Activated naive CD4-positive, alpha-beta T cell treated with anti-CD3 and anti-CD28 coated beads, Interleukin-2, amount 50 U/mL, for 16 hours (primary cell): ENCODE measurements at places on chromosomes 5 and 9.

GRCh38 chr9:95749493-95749892 is 126.0 kb upstream of the ERCC6L2 start:
- no peak for DNase-seq

DNA sequence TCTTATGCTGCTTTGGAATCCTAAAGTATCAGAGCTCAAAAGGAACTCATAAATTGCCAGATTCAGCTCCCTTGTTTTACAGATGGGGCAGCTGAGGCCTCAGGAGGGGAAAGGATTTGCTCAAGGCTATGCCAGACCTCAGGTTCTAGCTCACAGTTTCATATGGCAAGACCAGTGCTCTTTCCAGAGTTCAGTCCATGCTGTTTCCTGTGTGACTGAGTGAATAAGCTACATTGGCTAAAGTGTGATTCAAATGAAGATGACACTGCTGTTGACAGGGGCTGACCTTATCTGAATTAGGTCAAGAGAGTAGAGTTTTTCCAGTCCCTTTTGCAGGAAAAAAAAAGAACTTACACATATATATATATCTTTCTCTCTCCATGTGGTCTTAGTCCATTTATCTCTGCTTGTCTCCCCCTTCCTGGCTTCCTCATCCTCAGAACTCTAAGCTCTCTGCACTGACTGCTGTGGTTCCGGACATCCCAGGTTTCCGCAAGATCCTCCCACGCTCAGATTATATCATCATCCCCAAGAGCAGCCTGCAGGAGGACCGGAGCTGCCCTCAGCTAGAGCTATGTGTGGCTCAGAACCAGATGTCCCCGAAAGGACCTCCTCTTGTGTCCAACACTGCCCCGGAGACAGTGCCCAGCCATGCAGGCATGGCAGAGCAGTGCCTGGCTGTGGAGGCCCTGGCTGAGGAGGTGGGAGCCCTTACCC is 9.3 kb downstream of the HMGXB3 start:
- DNase-seq: no peak

GRCh38 chr5:130198927-130199326 is 294.7 kb downstream of the CHSY3 start:
- no peak for DNase-seq

GRCh38 chr5:107700481-107700880 is 29.7 kb upstream of the EFNA5 start:
- no peak for DNase-seq

DNA sequence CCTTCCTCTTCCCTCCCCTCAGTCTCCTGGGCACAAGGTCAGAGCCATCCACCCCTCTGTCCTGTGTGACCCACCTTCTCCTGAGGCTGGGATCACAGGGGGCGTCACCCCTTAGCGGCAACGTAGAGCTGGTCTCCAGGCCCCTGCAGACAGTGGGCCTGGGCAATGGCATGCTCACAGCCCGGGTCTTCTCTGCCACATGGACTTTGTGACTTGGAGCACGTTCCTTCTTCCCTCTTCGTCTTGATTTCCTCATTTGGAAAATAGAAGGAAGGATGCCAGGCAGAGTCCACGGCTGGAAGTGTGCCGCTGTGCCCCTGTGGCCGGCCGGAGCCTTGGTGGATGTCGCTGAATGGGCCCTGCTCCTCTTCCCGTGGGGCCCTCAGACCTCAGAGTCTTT is 10.0 kb downstream of the RXRA start:
- DNase-seq: no peak

DNA sequence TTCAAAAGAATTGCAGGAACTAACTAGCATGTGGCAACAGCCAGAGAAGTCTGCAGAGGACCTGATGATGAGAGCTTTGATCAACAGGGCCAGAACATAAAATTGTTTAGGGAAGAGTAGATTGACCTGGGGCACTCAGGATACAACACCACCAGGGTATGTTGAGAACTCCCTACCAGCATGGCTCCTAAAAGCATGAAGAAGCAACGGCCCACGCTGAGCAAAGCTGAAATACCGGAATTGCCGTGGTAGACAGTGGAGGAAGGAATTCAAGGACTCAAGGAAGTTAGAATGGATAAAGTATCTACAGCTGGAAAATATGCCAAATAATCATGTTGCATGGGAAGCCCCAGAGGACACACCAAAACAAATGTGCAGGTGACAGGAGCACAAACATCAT is 31.6 kb downstream of the DROSHA start:
- DNase-seq: no peak

DNA sequence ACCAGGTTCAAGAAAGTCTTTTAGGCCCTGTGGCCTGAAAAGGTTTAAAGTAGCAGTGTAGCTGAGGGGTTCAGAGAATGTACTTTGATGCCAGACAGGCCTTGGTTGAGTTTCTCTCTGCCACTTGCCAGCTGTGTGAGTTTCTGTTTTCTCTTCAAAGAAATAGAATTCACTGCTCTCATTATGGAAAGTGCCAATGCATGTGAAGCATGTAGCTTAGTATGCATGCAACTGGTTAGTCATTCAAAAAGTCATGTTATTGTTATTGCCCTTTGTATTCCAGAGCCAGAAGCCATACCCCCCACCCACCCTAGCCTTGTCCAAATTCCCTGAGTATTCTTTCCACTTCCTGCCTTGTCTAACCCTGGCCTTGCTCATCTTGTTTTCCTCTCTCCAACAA is 101.7 kb downstream of the ADRB2 start:
- no peak for DNase-seq

DNA sequence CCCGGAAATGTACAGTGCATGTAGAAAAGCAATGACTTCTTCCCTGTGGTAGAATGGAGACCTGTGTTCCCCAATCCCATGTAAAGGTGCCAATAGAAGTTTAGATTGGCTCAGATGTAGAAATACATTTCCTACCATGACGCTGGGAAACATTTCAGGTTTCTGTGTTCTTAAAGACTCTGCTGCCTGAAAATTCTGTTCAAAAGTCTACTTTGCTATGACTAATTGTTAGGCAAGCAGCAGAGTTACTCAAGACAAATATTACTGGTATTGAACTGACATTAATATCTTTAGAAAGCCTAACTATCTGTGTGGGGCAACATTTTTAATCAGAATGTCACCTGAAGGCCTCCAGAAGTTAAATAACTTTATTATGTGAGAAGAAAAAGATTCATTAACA is 75.5 kb upstream of the ELL2 start:
- no peak for DNase-seq

GRCh38 chr5:91362935-91363334 is 20.2 kb downstream of the ARRDC3 start:
- no peak for DNase-seq

DNA sequence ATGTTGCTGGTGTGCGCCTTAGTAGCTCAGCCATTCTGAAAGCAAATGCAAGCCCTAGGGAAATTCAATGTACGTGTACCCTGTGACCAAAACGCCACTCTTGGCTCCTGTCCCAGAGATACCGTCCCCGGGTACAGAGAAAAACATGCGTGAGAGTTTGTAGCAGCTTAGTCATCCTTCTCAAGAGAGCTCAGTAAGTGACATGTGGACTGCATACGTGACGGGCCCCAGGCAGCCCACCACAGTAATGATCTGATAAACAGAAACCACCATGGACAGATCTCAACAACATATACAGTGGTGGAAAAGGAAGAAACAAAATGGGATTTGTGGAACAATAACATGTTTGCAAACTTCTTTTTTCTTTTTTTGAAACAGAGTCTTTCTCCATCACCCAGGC is 45.1 kb downstream of the S1PR3 start:
- DNase-seq: no peak

DNA sequence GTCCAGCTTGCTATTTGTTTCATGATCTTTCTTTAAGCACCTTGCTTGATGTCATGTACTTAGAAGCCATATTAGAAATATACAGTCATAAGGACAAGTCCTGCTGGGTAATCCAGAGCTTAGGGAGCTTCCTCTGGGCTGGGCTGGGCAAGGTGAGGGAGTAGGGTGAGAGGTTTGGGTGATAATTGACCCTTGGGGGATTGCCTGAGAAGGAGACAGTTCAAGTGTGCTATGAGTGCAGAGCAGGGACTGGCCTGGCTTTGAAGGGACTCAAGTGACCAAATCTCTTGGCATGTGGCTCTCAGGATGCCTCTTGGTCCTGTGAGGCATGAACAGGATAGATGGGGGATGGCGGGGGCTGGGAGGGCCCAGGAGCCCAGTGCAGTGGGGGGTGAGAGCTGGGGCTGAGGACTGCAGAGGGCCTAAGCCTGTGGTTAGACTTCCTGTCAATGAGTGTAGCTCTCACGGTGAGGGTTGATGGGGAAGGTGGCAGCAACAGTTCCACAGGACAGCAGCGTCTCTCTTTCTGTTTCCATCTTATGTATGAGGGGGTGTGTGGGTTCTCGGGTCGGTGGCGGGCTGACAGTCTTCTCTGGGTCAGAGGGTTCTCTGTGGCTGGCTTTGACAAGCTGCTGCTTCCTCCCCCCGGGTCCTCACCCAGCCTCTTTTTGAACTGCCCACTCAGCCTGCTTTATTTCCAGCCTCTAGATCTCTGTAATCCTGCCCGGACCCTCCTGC is 53.5 kb downstream of the RGS3 start:
- peak; percentile 58 for DNase-seq

GRCh38 chr5:10632110-10632761 is 68.4 kb downstream of the ANKRD33B start:
- no peak for DNase-seq

- no peak for DNase-seq
Observed at GRCh38 chr9:73133921-73134407, 17.7 kb upstream of the ANXA1 start.

DNA sequence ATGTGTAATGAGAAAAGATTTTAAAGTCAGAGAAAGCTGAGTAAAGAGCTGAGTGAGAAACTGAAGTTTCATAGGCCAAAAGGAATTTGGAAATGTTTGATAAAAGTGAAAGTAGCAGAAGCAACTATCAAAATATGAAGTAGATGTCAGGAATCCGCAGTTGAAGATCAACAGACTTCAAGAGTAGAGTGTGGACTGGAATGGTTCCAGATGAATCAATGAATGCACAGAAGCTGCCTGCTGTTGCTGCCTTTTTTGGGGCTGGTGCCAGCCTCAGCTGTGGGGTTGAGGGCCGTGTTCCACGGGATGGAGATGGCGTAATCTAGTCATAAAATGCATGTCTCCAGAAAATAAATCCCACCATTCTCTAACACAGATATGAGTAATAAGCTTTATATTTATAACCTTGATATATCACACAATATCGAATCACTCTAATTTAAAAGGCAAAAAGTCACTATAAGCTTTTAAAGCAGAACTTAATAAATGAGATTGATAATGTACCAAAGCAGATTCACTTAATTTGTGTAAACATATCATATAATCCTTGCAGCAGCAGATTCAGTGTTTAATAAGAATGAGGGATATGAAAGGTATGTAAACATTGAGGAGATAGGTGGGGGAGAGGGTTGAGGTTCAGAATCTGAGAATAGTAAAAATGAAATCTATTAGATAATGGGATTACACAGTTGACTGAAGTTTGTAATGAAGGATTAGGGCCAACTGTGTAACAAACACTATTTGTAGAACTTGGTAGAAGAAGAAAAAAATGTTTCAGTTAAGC is 652.3 kb upstream of the FTMT start:
- no peak for DNase-seq

GRCh38 chr5:138725818-138726416 is 27.3 kb upstream of the CTNNA1 start:
- no peak for DNase-seq

DNA sequence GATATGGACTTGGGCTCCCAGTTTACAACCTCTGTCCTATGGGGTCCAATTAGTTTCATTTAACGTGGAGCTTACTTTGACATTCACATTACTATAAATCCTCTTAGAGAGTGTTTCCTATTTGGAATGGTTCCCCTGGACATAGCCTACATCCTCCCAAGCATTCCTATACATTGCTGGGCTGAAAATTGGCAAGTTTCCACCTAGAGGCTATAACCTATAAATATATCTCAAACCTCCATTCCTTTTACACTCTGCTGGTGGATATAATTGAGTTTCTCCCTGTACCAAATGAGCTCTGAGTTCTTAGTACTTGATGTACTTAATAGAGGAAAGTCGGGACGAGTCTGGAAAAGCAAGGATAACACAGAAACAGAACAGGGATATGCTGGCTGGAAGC is 172.8 kb downstream of the ASTN2 start:
- no peak for DNase-seq

- DNase-seq: no peak
Observed at GRCh38 chr5:155996123-155996522, 330.8 kb upstream of the SGCD start.

DNA sequence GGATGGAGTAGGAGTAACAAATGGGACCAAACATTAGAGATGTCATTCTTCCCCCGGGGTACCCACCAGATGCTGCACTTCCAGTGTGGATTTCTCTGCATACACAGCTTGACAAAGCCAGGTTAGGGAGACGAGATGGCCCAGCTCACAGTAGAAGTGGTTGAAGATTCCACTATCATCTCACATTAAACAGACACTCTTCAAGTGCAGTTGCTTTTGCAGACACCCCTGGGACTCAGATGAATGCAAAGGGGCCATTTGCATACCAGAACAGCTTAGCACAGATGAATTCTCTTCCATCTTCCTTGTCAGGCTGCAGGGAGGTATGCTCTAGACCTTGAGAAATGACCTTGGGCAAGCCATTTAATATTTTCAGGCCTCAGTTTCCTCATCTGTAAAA is 12.6 kb upstream of the C5orf58 start:
- no peak for DNase-seq

DNA sequence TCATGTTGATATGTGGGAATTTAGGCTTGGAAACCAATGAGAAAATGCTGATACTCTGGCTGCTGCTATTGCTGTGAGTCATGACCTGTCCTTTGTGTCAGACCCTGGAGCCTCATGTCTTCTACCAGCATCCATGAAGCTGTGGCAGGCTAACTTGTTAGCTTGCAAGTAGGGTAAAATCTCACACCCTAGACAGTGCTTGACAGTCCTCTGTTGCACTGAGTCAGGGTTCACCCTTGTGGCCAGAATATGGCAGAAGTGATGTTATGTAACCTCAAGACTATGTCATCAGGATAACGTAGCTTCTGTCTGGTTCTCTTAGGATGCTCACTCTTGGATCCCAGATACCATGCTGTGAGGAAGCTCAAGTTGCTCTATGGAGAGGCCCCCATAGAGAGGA is 110.8 kb downstream of the LHX2 start:
- no peak for DNase-seq

DNA sequence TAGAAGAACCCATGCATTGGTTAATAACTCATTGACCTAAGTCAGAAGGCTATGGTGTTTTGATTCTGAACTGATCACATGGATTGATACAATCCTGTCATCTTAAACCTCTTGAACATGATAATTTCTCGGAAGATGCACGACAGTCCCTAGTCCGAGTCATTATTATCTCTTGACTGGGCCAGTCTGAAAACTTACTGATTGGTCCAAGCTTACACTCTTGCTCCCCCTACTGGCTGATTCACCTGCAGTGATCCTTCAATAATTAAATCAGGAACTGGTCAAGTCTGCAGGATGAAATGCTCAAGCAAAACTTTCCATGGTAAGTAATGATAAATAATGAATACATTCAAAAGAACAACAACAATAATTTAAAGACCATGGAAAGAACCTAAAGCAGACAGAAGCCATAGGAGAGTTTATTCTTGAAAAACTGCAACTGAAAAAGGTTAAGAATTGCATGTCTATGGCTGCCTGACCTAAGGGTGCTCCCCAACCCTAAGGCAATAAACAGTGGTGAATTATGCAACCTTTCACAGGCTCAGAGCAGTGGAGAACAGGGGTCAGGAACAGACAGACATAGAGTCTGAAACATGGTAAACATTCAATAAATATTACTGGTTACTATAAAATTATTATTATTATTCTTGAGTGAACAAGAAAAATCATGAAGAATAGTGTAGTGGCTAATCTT is 79.3 kb downstream of the BRINP1 start:
- no peak for DNase-seq
